ENCODE measurements at places on chromosomes 2 and 18.
A peak's percentile ranks its signal among the peaks of the same experiment; 100 is the strongest.

DNA sequence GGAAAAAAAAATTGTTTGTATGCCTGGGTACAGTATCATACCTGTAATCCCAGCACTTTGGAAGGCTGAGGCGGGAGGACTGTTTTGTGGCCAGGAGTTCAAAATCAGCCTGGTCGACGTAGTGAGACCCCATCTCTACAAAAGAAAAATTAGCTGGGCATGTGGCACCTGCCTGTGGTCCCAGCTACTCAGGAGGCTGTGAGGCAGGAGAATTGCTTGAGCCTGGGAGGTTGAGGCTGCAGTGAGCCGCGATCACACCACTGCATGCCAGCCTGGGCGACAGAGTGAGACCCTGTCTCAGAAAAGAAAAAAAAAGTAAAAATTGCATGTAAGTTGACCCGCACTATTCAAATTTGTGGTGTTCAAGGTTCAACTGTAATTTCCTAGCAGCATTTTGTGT lies 32.9 kb downstream of the YIPF4 start:
- no peak for DNase-seq

DNA sequence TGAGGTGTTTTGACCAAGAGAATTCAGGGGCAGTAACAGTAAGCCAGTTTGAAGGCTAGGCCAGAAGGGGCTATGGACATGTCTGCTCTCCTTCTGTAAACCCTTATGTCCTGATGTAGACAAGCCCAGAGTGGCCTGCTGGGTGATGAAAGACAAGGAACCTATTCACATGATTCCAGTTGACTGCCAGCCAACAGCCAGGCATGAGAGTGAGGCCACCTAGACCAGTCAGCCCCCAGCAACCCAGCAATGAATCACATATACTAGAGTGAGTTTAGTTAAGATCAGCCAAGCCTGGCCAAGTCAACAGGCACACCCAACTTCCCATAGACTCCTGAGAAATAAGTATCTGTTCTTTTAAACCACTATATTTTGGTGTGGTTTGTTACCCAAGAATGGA lies 1889.7 kb upstream of the CELF4 start:
- DNase-seq: peak; percentile 66

- peak; percentile 76 for DNase-seq
Observed at GRCh38 chr18:13629841-13630715, 96.3 kb downstream of the FAM210A start.

- no peak for DNase-seq
Observed at GRCh38 chr2:130346041-130346740, 3.5 kb downstream of the IMP4 start.

DNA sequence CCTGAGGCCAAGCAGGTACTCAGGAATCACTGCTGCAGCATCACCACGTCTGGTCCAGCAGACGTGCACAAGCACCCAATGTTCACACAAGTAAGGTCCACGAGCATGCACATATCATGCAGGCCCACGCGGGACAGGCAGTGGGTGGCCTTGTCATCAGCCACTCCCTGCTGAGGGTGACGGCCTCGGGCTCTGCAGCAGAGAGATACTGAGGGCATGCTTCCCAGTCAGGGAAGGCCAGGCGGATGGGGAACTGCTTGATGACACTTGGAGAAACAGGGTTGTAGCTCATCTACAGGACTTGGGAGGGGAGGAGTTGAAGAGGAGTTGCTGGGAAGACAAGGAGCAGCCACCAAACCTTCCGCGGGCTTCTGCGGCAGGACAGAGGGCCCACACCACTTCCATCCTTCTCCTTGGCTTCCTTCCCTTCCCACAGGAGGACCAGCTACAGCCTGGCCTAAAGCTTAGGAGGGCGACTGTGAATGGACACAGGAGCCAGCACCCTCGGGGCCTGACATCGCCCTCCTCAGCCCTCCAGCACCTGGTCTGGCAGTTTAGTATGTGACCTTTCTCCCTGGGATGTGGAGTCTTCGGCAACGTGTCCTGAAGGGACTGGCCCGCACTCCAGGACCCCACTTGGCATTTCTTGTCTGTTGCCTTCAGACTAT lies 15.2 kb downstream of the MFSD2B start:
- DNase-seq: no peak

DNA sequence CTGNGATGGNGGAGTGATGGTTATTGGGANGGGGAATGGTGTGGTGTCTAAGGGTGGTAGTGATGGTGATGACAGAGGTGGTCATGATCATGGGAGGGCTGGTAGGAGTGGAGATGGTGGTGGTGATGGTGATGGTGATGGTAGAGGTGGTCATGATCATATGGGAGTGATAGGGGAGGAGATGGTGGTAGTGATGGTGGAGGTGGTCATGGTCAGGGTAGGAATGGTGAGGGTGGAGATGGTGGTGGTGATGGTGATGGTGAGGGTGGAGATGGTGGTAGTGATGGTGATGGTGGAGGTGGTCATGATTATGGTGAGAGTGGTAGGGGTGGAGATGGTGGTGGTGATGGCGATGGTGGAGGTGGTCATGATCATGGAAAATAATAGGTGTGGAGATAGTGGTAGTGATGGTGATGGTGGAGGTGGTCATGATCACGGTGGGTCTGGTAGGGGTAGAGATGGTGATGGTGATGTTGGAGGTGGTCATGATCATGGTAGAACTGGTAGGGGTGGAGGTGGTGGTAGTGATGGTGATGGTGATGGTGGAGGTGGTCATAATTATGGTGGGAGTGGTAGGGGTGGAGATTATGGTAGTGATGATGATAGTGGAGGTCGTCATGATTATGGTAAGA lies 83.7 kb downstream of the INPP5D start:
- no peak for DNase-seq

Data from cardiac muscle cell (in vitro differentiated cells and primary cell).